CD4-positive, alpha-beta T cell treated with Interleukin-1 beta for 1 hour (primary cell): ENCODE measurements at places on chromosomes 7 and 10.
A peak's percentile ranks its signal among the peaks of the same experiment; 100 is the strongest.

DNA sequence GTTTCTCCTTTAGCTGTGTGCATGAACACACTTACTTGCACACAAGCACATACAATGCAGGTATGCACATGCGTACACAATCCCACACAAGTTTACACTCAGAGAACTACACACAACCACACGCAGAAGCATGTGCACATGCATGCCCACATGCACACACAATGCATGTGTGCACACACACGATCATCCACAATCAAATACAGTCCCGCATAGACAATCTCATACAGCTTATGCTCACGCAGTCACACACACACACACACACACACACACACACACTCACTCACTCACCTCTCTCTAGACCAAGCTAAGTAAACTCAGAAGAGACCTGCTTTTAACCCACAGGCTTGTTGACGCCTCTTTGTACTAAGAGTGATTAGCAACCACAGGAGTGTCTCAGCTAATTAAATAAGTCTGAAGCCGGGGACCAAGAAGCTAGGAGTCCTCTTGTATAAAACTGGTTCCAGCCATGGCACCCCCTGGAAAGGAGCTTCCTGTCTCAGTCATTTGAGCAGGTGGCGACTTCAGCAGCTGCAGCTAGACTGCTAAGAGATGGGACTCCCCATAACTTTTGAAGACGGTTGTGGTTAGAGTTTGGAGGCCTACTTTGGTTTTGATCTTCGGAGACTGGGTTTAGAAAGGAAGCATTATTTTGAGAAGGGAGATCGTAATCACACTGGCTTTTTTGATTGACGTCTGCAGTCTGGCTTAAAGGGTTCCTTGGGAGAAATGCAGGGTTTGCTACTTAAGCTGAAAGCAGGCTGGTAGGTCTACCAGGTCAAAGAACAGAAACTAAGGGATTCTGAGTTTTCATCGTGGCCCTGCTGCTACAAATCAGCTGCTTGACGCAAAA is 82.3 kb upstream of the ADRB1 start:
- DNase-seq = peak; percentile 85

GRCh38 chr10:74586088-74586585 is 240.3 kb upstream of the KAT6B start:
- peak; percentile 58 for DNase-seq

- DNase-seq = no peak
Measured at GRCh38 chr7:116212869-116213268, 2.5 kb downstream of the TES start.

- no peak for DNase-seq
Measured at GRCh38 chr10:19848226-19848985, 32.2 kb downstream of the PLXDC2 start.

DNA sequence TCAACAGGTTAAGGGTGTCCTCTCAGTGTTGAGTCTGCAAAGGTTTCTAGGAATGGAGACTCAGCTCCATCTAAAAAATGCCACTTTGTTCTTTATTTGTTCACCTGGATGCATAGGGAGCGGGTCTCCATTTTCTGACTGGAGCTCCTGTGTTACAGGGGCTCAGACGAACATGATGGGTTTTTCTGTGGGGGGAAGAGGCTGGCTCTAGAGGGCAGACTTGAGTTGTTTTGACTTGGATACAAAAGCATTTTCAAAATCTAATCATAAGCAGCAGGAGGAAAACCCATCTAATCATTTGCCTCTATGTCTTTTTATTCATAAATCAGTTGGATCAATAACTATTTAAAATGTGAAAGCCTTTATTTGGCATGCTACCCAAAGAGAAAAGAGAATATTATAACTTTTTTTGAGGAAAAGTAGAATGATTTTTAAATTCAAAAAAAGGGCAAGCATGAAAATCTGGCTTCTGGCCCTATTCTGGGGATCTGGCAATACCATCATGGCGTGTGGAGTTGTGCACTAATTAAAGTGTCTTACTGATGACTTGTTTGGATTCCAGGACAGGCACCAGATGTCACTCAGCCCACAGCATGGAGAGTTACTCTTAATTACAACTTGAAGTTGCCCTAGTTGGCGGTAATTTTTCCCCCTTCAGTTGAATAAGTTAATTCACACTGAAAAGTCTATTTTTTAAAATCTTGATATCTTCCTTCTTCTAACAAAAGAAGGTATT is 594.9 kb downstream of the REEP3 start:
- no peak for DNase-seq

- DNase-seq = no peak
Measured at GRCh38 chr7:47763063-47763974, 181.4 kb upstream of the TNS3 start.

GRCh38 chr10:22564060-22564459 is 150.3 kb downstream of the PIP4K2A start:
- DNase-seq = no peak

- DNase-seq = no peak
Measured at GRCh38 chr10:35605191-35605590, at the start of gene GJD4. GJD4 (plus strand) TSS chr10:35605341; CDS start chr10:35605568, 227 bp downstream.

GRCh38 chr10:120426306-120426705 is 30.7 kb upstream of the PLPP4 start:
- no peak for DNase-seq
